Left kidney (tissue), 8 donors: ENCODE measurements at places on chromosomes 4 and X. TPM values are rescaled to one million over a fixed set of nuclear protein-coding genes. Genes with fewer than 3 reads are reported as not detected.

DNA sequence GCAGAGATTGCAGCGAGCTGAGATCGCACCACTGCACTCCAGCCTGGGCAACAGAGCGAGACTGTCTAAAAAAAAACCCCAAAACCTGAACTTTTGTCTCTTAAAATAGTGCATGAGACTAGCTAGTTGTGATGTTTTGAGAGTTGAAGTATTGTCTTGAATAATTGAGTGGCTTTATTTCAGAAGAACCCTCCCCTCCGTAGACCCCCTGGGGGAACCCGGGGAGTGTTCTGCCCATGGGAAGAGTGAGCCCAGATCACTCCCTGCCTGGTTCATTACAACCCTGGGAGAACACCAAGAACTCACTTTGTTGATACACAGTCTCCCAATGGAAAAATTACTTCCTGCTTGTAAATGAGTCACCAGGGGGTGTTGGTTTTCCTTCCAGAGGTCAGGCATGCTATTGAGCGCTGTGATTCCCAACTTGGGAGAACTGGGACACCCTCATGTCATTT, 65.3 kb upstream of the SHISA3 start:
- no peak for DNase-seq

The IDUA gene
- polyA plus RNA-seq: 8.9 TPM

GRCh38 chr4:145099653-145100052, 1.5 kb downstream of the ABCE1 start:
- no peak for DNase-seq

The TBC1D14 gene
- polyA plus RNA-seq: 64.9 TPM

DNA sequence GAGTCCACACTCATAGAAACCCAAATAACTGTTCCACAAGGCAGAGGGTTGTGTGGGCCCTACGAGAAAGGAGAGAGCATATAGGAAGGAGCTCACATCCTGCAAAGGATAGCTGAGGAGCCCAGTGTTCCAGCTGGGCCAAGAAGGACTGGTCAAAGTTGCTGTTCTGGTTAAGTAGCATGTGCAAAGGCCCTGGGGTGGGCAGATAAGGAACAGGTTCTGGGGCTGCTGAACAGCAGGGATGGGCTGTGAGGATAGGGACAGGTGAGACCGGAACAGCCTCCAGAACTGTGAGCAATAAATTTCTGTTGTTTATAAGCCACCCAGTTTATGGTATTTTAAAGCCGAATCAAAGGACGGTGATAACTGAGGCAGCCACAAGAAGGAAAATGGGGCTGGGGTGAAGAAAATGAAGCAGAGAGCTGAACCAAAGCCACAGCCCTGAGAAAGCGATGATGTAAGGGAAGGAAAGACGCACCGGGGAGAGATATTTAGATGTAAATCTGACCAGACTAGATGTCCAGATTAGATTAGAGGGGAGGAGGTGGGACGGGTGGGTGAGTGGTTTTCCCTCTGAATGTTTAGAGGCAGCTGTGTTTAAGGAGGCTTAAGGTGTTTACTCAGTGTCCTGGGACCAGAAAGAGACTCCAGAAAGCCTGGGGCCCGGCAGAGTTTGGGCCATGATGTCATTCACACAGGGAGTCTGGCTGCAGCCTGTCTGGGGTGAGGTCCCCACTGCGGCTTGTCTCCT, 180.8 kb upstream of the BCOR start:
- no peak for DNase-seq

The USP17L18 gene
- polyA plus RNA-seq: not detected

- no peak for DNase-seq
These were observed 417.4 kb downstream of the TMA16 start for GRCh38 chr4:163911891-163912290.
